ENCODE measurements at places on chromosomes 3 and 15.

DNA sequence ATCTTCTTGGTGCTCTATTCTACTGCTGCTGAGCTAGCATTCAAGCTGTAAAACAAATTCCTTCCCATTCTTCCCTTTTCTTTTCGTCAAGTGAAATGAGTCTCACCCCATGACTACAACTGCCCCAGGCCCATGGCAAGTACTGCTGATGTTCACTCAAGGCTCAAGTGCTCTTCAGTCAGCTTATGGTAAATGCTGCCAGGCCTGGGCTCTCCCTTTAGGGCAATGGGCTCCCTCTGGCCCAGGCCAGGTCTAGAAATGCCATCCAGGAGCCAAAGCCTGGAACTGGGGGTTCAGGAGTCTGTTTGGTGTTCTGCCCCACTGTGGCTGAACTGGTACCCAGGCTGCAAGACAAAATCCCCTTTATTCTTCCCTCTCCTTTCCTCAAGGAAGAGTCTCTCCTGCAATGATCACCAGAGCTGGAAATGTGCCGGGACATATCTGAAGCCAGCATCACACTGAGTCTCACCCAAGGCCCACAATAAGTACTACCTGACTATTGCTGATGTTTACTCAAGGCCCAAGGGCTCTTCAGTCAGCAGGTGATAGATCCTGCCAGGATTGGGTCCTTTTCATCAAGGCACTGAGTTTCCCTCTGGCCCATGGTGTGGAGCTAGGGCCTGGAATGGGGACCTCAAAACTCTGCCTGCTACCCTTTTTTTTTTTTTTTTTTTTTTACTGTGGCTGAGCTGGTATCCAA lies 205.0 kb upstream of the STAC start:
- no peak for DNase-seq

DNA sequence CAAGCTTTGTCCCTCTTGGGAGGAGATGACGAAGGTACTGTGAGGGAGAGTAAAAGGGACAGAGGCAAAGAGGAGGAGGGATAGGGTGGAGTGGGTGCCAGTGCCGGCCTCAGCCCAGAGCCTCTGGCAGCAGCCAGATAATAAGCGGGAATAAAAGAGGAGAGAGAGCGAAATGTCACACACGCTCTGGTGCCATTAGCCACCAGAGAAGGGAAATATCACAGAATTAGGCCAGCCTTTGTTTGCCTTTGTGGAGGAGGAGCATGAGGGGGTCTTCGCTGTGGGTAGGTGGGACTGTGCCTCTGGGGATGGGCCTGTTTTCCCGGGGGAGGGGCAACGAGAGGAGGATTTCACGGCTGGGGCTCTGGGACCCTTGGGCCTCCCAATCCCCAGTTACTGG lies 67.8 kb downstream of the LINGO1 start:
- DNase-seq: no peak

DNA sequence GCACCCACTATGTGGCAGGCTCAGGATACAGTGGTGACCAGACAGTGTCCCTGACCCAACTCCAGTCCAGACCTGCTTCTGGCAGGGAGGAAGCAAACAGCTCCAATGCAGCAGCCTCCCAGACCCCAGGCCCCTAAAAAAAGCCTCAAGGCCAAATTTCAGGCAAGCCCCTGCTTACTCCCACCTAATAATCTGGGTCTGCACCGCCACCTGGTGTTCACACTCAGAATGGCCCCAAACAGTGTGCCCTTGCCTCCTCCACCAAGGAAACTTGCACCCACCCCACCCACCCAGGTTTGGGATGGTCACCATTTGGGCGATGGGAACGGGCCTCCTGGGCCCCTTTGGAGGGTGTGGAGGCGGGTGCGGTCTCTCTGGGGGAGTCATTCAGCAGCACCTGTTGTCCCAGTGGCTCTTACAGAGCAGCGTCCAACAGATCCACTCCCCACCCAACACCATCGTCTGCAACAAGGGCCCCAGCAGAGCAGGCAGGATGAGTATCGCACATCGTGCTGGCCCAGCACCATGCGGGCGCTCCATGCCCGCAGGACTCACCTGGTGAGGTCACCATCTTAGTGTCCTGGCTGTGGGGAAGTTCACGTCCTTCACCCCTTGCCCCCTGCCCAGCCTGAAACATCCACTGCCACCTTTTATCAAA lies 17.3 kb downstream of the C3orf18 start:
- DNase-seq: peak; percentile 71

DNA sequence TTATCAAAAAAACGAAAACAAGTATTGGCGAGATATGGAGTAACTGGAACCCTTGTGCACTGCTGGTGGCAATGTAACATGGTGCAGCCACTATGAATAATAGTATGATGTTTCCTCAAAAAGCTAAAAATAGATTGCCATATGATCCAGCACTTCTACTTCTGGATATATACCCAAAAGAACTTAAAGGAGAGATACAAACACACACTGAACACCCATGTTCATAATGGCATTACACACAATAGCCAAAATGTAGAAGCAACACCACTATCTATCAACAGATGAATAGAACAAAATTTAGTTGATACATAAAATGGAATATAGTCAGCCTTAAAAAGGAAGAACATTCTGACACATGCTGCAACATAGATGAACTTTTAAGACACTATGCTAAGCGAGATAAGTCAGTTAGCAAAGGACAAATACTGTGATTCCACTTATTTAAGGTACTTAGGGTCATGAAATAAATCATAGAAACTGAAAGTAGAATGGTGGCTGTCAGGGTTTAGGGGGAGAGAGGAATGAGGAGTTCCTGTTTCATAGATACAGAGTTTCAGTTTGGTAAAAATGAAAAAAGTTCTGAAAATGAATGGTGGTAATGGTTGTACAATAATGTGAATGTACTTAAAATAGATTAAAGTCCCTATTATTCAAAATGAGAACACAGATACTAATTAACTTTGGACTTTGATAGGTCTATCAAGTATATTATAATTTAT lies 59.4 kb upstream of the IMPG2 start:
- no peak for DNase-seq

DNA sequence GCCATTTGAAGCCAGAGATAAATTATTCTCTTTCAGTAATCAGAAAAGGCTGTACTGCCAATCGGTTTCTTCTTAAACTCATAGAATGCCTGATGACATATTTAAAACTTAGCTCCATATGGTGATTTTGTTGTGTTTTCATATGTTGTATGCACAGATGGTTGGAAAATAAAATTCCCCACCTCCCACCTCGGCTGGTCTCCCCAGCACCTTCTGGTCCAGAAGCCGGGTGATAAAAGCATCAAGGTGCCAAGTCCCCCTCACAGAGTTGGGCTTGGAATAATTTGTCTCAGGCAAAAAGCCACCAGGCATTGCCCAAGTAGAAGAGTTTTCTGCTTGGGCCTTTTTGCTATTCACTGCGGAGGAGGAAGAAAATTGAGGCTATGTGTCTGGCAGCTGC lies 18.4 kb downstream of the LARS2 start:
- DNase-seq: no peak

- no peak for DNase-seq
Measured at GRCh38 chr15:87732976-87733375, 523.6 kb downstream of the NTRK3 start.

DNA sequence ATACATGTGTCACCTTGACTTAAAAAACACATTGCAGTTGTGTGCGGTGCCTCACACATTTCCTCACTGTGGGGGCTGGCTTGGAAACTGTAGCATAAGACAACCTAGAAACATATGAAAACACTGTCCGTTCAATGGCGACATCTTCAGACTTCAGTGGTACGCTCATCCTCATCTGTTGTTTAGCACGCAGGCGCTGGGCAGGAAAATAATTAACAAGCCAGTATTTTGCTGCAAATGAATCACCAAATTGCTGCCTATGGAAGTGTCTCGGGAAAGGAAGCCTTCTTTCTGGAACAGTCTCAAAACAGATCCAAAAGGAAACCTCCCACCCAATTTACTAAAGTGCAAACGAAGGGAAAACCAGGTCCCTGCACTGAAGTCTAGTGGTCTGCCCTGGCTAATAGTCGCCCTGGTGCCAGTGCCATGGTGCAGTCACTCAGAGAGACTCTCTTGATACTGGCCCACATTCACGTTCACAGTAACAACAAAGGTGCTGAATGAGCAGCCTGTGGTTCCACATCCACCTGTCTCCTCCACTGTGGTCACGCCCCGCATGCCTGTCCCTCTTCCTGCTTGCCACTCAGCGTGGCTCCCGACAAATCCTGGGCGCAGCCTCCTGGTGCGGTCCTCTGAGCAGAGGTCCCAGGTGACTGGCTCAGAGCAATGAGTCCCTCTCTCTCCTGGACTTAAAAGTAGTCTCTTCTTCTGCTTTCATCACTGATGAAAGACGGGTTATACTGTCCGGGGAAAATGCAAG lies 35.6 kb upstream of the MUC13 start:
- DNase-seq: no peak

DNA sequence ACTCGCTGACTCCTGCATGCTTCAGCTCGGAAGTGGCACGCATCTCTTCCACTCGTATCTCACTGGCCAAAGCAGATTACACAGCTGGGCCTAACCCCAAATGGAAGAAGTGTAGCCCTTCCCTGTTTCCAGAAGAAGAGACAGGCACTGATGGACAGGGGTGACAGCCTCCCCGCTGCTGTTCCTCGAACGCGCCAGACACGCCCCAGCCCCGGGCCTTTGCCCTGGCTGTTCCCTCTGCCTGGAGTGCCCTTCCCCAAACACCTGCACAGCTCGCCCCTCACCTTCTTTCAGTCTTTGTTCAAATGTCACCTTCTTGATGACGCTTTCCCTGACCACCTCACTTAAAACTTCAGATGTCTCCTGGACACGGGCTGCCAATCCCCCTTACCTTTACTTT lies 26.0 kb upstream of the CYP11A1 start:
- DNase-seq: no peak

GRCh38 chr15:64877435-64877834 lies 34.3 kb upstream of the ANKDD1A start:
- peak; percentile 63 for DNase-seq
